NCI-H1930 (cell line): ENCODE measurements at places on chromosomes 6 and 20.

GRCh38 chr6:43983632-43984031 lies 143.6 kb downstream of the MRPL14 start:
- DNase-seq = no peak

GRCh38 chr6:97068211-97068610 lies 143.7 kb downstream of the KLHL32 start:
- DNase-seq = no peak

- no peak for DNase-seq
Observed at GRCh38 chr6:752438-752837, 59.5 kb upstream of the EXOC2 start.

GRCh38 chr6:106070636-106071035 lies 15.5 kb upstream of the PRDM1 start:
- no peak for DNase-seq

DNA sequence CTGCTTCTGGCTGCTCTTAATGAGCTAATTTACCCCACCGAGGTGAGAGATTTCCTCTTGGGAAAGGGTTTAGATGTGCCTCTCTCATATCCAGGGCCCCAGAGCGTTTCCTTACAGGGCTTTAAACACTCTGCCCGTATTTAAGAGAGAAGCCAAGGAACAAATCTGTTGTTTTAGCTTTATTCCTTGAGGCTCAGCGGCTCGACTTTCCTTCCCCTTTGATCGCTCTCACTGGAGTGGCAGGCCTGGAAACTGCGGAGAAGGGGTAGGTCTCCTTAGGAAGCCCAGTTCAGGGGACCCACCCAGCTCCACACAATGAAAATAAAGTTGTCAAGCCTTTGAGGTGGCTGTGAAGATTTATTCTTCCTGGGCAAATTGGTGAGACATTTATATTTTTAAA lies 132.0 kb upstream of the JAG1 start:
- no peak for DNase-seq

GRCh38 chr6:111238464-111239119 lies 151.3 kb downstream of the SLC16A10 start:
- no peak for DNase-seq

- no peak for DNase-seq
Observed at GRCh38 chr20:19974630-19975435, 42.3 kb upstream of the NAA20 start.

GRCh38 chr6:142947714-142948480 lies 2.9 kb upstream of the HIVEP2 start:
- DNase-seq = no peak

- DNase-seq = peak; percentile 62
Observed at GRCh38 chr6:84082689-84083265, 49.2 kb downstream of the MRAP2 start.

- DNase-seq = no peak
Observed at GRCh38 chr20:19913927-19914614, 103.1 kb upstream of the NAA20 start.

DNA sequence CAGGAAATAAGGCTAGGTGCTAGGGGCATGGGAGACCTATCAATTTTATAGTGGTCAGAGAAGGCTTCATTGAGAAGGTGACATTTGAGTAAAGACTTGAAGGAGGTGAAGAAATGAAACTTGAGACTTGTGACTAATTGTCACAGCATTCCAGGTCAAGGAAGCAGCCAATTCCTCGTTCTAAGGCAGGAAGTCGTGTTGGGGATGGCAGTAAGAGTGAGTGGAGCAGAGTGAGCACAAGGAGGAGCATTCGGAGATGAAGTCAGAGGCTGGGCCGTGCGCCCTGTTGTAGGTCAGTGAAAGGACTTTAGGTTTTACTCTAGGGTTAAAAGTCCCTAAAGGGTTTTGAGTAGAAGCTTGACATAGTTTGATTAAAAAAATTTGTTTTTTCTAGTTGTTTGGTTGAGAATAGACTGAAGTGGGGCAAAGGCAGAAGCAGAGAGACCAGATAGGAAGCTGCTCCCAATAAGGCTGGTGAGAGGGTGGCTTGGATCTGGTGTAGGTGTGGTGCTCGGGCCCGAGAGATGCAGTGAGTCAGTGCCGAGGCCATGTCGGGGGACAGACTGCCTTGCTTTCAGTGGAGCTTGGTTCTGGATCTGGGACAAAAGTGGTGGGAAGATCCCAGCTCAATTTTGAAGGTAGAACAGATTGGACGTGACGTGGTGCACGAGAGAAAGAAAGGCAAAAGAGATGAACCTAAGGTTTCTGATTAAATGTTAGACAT lies 2.6 kb upstream of the RSPH3 start:
- no peak for DNase-seq

DNA sequence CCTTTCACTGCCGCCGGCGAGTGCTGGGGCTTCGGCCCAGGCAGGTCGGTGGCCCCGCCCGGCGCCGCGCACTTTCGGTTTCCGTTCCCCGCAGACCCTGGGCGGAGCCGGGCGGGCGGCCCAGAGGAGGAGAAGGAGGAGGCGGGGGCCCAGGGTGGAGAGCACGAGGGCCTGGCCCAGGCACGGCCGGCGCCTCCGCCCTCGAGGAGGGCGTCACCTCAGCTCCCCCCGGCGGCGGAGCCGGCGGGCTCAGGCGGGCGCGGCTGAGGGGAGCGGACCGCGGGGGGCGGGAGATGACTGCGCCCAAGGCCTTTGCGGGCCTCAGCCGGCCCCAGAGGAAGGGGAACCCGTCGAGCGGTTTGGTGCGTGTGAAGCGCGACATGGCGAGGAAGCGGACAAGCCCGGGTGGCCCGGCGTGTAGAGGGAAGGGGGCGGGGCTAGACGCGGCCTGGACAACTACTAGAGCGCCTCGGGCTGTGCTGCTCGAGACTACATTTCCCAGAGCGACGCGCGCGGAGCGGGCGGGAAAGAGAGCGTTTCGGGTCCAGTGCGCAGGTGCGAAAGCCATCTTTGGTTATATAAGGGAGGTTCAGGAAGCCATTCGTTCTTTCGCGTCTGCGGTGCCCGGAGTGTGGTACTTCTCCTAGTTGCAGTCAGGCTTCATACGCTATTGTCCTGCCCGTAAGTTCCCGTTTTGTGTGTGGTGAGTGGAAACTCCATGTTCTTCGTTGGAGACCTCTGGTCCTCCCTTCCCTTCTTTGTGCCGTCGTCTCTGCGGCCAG lies at the start of gene ZNFX1:
Gene ZNFX1, minus strand, starts transcription at position 22 of the 782 bp plus-strand sequence. CDS start 2,218 bp downstream, outside the sequence.
- DNase-seq = peak; percentile 99

GRCh38 chr20:32583581-32584070 lies 1.5 kb downstream of the NOL4L start:
- no peak for DNase-seq
